ENCODE measurements at places on chromosomes 1 and 21.

DNA sequence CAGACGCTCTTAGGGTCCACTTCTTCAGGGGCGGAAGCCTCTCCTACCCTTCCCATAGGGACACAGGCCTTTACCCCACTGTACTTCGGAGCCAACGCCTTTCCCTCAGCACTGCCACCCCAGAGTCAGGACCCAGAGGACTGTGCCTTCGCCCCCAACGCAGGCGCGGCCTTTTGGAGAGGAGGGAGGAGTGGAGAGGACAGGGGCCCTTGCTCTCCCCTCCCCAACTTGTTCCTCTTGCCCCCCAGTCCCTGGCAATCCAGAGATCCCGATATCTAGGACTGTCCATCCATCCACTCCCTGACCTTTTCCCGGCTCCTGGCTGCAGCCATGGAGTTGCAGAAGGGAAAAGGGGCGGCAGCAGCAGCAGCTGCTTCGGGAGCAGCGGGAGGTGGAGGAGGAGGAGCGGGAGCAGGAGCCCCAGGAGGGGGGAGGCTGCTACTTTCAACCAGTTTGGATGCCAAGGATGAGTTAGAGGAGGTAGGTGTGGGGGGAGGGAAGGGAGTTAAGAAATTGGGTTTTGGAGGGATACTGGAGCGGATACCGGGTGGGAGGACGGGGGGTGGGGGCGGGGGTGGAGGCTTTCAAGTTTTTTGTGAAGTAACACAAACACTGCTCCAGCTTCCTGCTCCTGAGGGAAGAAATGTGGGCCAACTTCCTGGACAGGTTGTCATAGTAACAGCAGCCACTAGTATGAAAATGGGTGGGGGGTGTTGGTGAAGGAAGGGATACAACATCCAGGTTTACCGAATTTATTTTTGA lies 636 bp downstream of the INTS3 start:
- DNase-seq: peak; percentile 40

GRCh38 chr21:15688809-15689208 lies 41.0 kb upstream of the USP25 start:
- no peak for DNase-seq

- DNase-seq: no peak
Measured at GRCh38 chr1:110476028-110476765, 25.2 kb downstream of the PROK1 start.

- no peak for DNase-seq
Measured at GRCh38 chr1:31548534-31548906, 27.8 kb upstream of the TINAGL1 start.

GRCh38 chr1:75330624-75331023 lies 196.4 kb downstream of the LHX8 start:
- no peak for DNase-seq

GRCh38 chr1:112058815-112059450 lies 69.5 kb upstream of the KCND3 start:
- DNase-seq: no peak

DNA sequence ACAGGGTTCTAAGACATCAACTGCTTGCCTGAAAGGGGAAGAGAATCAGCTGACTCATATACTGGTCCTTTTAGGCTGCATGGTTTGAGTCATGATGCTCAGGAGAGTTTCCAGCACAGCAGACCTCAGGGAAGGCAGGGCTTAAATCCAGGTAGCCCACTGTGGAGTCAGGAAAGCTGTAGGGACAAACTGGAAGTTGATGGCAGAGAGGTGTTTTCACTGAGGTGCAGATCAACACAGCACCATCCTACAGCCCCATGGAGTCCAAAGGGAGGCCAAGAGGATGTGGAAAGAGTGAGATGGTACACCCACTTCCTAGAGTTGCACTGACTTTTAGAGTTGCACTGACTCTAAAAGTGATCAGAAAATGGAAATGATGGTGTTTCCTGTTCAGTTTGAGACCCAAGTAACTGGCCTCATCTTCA lies 252.4 kb upstream of the DUSP10 start:
- peak; percentile 40 for DNase-seq

DNA sequence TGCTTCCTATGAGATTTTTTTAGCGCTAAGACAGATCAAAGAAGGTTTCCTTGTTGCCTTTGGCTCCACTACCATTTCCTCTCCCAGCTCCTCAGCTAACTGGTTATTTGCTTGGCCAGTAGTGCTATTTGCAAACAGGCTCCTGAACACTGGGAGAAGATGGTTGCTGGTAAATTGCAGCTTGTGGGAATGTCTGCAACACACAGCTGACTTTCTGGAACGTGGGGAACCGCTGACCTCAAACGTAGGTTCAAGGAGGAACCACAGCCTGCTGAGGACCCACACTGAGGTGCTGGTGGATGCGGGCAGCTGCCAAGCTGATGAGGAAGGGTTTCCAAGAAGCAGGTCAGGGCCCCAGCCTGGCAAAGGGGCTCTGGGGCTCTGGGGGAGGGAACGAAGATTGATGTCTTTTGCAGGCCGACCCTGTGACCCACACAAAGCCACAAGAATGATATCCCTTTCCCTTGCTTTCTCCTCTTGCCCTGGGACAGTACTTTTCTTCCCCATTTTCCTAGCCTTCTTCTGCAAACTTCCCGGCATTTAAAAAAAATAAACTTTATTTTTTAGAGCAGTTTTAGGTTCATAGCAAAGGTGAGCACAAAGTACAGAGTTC lies 24.8 kb downstream of the GNG4 start:
- DNase-seq: peak; percentile 48

GRCh38 chr1:212225416-212225815 lies 59.8 kb upstream of the PPP2R5A start:
- no peak for DNase-seq

DNA sequence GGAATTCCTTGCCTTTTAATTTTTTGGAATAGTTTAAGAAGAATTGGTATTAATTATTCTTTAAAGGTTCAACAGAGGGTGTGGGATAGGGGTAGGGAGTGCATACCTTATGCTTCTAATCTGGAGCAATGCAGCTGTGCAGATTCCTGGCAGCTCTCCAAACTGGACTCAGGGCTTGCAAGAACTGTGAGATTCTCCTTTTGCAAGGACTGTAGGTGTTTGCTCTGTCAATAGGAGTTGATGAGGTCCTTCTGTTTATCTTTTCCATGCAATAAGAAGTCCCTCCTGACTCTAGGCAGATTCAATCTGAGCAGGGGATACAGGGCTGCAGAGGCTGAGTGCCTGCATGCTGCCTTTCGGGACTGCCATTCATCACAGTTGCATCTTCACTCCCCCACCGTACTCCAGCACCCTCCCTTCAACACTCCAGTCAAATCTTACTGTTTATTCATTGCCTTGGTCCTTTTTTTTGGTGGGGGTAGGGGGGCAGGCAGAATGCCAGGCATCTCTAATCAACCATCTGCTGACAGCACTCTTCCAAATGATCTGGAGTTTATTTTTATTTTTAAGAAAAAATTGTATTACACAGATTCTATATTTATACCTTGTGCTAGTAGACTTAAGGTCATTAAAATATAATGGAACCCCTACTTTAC lies 122.3 kb downstream of the DISC1 start:
- DNase-seq: no peak

DNA sequence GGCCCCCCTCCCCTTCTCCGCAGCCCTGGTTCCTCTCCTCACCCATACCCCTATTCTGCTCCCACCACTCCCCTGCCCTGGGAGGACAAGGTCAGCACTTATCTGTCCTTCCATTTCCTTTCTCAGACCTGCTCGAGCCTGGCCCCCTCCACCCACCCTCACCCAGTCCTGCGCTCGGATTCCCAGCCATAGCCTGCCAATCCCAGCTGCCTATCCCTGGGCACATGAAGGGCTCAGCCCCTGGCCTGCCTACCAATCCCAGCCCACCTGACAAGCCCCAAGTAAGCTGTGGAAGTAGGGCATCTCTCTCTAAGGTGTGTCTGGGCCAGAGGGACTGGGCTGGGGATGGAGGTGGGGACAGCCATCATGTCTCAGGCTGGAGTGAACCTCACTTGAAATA lies 5.4 kb downstream of the BLACAT1 start:
- no peak for DNase-seq

GRCh38 chr1:53343831-53344668 lies 16.2 kb upstream of the LRP8 start:
- DNase-seq: peak; percentile 8

DNA sequence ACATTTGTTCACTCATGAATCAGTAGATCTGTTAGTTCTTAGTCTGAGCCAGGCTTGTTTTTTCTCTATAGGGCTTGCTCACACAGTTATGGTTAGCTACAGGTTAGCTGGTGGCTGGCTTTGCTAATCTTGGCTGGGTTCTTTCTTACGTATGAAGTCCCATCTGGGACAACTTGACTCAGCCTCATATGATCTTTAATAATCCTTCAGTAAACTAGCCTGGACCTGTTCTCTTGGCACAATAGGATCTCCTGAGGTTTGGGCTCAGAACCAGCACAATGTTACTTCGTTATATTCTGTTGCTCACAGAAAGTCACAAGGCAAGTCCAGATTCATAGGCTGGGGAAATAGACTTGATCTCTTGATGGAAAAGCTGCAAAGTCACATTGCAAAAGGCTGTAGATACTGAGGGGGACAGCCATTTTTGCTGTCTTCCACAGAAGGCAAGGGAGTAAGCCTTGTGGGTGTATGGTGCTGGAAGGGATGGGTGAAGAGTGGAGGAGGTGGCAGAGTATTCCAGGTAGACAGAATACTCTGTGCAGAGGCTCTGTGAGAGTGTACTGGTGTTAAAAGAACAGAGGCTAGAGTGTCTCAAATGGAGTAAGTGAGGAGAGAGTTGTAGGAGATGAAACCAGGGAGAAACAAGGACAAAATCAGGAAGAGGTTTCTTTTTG lies 24.4 kb downstream of the EFCAB7 start:
- no peak for DNase-seq

DNA sequence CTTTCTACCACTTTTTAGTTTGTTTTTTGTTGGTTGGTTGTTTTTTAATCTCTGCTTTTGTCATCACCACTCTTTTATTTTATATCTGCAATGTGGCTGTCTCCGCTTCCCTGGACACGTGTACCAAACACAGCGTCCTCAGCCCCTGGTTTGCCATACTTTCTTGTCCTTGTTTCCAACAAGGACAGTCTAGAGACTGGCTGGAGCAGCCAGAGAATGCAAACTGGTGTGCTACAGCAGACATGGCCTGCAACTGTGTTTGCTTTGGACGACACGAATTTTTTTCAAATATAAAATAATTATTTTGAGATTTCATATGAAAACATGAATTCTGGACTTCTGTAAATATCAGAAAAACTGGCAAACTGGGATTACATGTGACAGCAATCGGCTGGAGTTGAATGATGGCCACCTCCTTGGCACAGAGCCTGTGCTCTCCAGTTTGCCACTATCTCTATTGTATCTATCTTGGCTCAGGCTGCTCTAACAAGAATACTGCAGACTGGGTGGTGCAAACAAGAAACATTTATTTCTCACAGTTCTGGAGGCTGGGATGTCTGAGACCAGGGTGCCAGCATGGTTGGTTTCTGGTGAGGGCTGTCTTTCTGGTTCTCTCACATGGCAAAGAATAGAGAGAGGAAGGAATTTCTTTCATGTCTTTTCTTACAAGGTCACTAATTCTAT lies 34.6 kb upstream of the POU2F1 start:
- DNase-seq: no peak

DNA sequence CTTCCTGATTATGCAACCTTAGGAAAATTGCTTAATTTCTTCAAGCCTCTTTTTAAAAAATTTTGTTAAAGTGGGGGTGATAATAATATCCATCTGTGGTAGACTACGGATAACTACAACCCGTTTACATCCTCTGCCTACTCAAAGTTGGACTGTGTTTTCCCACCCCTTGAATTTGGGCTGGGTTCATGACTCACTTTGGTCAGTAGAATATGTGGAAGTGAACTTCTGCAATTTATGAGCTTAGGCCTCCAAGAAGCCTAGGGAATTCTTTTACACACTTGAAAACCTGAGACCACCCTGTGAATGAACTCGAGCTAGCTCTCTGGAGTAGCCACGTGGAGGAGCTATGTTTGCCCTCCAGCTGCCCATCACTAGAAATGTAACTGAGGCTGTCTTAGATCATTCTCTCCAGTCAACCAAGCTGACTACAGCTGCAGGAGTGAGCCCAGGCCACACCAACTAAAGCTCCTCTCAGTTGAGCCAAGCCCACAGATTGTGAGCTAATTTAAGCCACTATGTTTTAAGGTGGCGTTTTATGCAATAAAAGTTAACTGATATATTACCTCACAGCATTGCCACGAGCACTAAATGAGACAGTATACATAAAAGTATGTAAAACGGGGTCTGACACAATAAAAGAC lies 29.6 kb upstream of the CACHD1 start:
- DNase-seq: no peak

- DNase-seq: peak; percentile 95
Measured at GRCh38 chr1:208161656-208162375, 82.4 kb downstream of the PLXNA2 start.

GRCh38 chr1:33436557-33437285 lies 5.8 kb upstream of the PHC2 start:
- no peak for DNase-seq
